ENCODE measurements at places on chromosomes 2 and 18.

GRCh38 chr2:12990523-12990922 is 273.8 kb downstream of the TRIB2 start:
- no peak for DNase-seq

GRCh38 chr2:219887870-219888269 is 260.4 kb downstream of the SLC4A3 start:
- DNase-seq, result no peak

DNA sequence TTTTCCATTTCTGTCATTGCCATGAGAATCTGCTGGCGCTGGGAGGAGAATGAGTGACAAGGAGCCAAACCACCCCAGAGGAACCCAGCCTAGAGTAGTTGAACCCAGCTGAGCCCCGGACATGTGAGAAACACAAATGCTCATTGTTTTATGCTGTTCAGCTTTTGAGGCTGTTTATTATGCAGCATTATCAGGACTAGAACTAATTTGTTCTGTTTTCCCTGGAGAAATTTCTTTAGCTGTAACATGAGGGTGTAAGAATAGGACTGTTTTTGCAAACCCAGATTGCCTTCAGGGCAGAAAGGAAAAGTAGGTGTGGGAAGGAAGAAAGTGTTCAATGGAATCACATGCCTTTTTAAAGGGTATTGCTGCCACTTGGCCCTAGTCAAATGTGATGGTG is 28.5 kb upstream of the DOCK10 start:
- no peak for DNase-seq

DNA sequence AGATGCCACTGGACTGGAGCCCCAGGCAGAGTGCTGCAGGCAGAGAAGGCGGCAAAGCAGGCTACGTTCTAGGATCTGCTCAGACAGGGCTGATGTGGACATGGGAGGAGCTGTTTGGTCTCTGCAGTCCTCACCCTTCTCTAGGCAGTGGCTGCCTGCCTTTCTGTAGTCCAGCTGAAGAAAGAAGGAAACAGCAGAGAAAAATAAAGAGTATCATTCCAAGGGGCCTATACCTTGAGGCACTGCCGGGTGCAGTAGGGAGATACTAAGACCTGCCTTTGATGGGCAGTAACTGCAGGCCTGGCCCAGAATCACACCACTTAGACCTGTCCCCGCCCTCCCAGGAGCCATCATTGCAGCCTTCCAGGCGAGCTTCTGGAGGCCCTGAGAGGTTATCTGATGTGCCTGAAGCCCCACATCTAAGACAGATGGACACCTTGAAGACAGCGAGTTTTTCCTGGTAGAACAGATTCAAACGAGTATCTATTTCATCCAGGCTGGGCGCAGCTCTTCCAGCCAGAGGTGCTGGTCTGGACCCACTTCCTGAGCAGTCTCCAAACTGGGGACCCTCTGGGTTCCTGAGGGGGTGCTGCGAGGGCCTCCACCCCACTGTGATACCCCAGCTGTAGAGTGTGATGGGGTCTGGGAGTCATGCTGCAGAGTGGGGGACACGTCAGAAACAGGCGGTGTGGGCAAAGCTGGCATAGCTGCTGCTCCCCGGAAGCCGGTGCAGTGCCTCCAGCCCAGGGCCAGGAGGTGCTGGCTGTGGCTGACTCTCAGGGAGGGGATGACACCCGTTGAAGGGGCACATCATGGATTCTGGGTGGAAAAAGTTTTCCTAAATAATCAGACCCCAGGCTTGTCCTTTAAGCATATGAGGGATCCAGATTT is 87.3 kb upstream of the OTOS start:
- no peak for DNase-seq

- peak; percentile 21 for DNase-seq
These were observed 70.8 kb upstream of the SMAD7 start for GRCh38 chr18:49021433-49022129.

GRCh38 chr2:136375017-136375901 is 257.3 kb upstream of the CXCR4 start:
- no peak for DNase-seq

DNA sequence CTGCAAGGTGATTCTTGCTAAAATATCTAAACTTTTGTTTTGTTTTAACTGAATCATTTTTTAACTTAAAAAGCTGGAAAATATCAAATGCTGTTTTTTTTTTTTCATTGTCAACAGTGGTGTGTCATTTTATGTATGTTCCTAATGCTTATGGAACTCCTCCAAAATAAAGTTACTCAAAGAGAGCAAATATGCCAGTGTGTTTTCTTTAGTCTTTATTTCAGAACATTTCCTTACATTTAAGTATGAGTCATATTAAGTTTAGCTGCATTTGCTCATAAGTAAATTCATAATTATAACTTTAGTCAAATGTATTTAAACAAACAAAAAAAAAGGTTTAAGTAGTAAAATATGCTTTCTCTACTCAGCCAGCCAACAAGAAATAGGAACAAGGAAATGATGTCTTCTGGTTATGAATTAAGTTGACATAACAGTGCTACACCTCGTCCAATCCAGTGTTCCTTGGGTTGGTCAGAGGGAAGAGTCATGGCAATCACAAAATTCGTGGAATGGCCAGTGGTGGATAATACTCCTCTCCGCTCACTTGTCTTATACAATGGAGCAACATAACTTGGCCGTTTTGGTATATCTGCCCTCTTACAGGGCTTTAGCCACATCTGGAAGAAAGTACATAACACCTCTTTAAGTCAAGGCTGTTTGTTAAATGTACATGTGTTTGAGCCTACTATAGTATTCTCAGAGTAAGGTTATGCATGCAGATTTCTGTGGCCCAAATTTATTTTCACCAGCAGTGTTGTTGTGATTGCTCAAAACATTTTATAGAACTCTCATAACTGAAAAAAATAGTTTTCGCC is 80.7 kb downstream of the SLC39A10 start:
- no peak for DNase-seq

- DNase-seq, result no peak
These were observed 38.1 kb downstream of the SLC39A10 start for GRCh38 chr2:195695002-195695631.

GRCh38 chr2:171706152-171706803 is 19.0 kb downstream of the DYNC1I2 start:
- DNase-seq, result peak; percentile 37

Measured in hematopoietic multipotent progenitor cell treated with erythropoietin and hydrocortisone succinate and interleukin-3 and kit ligand, for 17 days (in vitro differentiated cells).